ENCODE measurements at places on chromosomes 2 and 18. TPM values are rescaled to one million over a fixed set of nuclear protein-coding genes. Genes with fewer than 3 reads are reported as not detected.

The TRIM54 gene
- total RNA-seq, result not detected

The SERPINB12 gene
- not detected for total RNA-seq

The IL18R1 gene
- total RNA-seq, result 6.5 TPM

The TEX44 gene
- total RNA-seq, result not detected

The RAPGEF4 gene
- 2.4 TPM for total RNA-seq
